ENCODE measurements at places on chromosomes 5 and 9. TPM values are rescaled to one million over a fixed set of nuclear protein-coding genes. Genes with fewer than 3 reads are reported as not detected.

DNA sequence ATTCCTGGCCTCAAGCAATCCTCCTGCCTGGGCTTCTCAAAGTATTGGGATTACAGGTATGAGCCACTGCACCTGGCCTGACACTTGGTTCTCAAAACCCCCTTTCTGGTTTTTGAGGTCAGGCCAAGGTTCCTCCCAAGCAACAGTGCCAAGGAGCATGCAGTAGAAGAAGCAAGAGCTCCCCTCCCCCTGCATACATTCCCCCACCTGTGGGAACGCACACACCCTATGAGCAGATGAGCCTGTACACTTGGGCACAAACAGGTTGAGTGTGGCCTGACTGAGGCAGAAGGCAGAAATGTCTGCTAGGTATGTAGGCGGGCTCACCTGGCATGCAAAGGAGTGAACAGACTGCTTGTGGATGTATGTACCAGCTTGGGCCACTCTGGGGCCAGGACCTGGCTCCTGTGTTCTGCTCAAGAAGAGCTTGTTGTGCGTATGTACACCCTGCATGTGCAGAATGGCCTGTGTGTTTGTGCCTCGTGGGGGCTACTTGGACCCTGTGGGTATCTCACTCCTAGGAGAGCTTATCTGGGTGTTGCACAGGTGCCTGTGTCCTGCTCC is 1.7 kb downstream of the GPRIN1 start:
- no peak for ATAC-seq

DNA sequence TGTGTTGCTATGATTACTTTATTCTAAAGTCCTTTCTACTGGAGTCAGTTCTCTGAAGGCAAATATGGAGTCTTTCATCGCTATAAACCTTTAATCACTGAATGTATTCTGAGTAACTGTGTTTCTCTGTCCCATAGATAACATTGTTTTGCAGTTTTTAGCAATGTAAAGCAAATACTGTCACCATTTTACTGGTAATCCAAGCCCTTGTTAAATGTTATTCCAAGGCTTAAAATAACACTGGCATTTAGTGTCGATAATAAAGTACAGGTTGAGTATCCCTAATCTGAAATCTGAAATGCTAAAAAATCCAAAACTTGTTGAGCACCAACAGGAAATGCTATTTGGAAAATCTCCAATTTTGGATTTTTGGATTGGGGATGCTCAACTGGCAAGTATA is 24.6 kb downstream of the CCNH start:
- no peak for ATAC-seq

- ATAC-seq, result no peak
Observed at GRCh38 chr9:87641067-87641466, 84.9 kb upstream of the CTSL start.

DNA sequence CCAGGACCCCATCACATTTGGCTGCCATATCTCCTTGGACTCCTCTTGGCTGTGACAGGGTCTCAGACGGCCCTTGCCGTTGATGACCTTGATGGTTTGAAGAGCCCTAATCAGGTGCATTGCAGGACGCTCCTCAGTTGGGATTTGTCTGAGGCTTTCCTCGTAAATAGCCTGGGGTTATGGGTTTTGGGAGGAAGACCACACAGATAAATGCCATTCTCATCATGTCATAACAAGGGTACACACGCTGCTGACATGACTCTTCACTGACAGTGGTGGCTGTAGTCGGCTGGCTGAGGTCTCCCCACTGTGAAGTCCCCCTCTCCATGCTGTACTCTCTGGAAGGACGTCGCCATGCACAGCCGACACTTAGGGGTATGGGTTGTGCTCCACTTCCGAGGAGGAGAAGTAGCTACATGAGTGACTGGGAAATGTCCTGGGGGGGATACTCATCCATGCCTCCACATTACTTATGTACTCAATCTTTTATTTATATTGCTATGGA is 42.9 kb upstream of the SPTLC1 start:
- no peak for ATAC-seq

DNA sequence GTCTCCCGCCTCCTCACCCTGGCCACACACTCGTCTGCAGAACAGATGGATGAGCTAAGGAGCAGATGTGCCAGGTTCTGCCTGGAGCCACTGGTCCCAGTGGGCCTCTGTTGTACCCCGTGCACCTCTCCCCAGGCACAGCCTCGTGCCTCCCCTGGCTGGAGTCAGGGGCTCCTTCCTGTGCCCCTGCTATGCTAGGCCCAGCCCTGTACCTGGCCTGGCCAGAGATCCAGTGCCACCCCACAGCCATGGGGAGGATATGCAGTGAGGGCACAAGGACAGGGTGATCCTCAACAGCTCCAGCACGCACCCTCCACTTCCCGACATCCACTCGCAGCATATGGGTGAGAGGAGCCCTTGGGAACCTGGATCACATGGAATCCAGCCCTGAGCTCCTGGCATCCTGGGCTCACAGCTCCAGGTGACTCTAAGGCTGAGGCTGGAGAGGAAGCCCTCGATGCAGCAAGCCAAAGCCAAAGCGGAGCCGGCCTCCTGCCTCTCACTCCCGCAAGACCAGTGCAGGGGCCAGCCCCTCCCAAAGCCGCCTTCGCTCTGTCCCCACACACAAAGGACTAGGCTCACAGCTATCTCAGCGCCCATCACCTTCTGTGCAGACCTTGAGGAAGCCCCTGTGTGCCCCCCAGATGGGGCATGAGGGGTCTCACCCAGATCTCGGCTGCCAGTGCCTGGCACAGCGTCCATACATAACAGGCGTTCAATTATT is 23.7 kb upstream of the ADAMTS2 start:
- no peak for ATAC-seq

GRCh38 chr9:18485714-18486113 is 11.8 kb downstream of the ADAMTSL1 start:
- ATAC-seq, result no peak

The MARCHF11 gene
- not detected for total RNA-seq

- no peak for ATAC-seq
Observed at GRCh38 chr5:119285070-119285916, 70.5 kb upstream of the TNFAIP8 start.

The ADGRV1 gene
- total RNA-seq, result 0.16 TPM

The ZNF483 gene
- total RNA-seq, result 10.8 TPM

The S1PR3 gene
- 351 TPM for total RNA-seq

The NEURL1B gene
- 59.9 TPM for total RNA-seq
